ENCODE measurements at places on chromosomes 1 and 21.

GRCh38 chr1:37028981-37029617 is 5.2 kb downstream of the GRIK3 start:
- DNase-seq: no peak

DNA sequence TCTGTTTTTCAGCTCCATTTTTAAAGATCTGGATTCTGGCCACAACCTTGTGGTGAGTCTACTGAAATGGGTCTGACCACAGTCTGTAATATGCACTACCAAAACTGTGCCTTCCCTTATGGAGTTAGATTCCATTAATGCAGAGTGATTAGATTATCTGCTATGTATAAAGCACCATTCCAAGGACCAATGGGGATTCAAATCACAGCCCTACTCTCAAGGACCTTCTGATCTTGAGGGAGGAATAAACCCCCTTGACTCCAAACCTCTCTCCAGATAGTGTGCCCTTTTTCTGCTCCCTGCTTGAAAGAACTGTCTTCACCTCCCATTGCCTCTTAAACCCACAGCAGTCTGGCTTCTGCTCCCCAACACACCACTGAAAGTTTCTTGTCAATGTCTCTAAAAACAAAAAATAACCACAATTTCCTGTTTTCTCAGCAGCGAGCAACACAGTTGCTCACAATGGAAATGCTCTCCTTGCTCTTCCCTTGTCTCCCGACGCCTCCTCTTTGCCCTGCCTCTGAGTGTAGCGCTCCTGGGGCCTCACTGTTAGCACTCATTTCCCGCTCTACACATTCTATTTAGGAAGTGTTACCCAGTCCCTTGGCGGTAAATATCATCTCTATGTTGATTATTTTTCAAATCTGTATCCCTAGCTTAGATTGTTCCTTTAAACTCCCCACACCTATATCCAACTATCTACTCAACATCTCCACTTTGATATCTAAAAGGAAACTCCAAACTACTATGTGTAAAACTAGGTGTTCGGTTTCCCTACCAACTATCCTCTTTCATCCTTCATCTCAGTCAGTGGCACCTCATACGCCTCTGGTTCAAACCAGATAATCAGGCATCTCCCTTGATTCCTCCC is 13.6 kb downstream of the PCNX2 start:
- DNase-seq: no peak

GRCh38 chr21:26406526-26406925 is 166.6 kb downstream of the CYYR1 start:
- DNase-seq: no peak

GRCh38 chr1:212536586-212536985 is 72.0 kb upstream of the ATF3 start:
- no peak for DNase-seq

DNA sequence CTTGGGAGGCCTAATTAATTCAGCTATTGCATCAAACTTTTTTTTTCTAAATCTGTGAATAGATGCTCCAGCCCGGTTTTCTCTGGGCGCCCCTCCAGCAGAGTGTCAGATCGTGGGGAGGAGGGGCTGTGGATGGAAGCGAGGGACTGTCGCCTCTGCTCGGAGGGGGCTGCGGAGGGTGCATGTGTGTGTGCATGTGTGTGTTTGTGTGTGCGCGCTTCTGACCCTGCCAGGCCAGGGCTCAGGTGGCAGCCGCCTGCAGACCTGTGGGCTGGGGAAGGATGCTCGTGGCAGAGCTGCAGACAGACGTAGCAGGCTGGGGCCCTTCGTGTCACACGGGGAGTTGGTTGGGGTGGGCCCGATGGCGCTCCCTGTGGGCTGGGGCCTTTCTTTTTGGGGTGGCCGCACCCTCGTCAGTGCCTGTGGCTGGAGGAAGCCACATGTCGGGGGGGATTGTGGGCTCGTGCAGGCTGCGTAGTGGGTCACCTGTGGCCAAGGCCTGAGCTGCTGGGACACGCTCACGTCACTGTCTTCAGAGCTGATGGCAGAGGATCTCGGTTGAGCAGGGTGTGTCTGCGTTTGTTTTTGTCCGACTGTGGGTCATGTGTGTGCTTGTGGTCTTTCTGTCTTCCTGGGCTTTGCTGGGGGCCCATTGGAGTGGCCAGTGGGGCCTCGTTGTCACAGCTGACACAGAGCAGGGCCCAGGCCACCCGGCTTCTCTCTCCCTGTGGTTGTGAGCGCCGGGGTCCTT is 2.8 kb downstream of the SKI start:
- DNase-seq: peak; percentile 64

- DNase-seq: no peak
Observed at GRCh38 chr1:87330885-87331364, 2.2 kb downstream of the LMO4 start.

- DNase-seq: no peak
Observed at GRCh38 chr1:60589916-60590315, 492.4 kb upstream of the NFIA start.
